Stomach (tissue), 19 donors: ENCODE measurements at places on chromosomes 13 and 19. TPM values are rescaled to one million over a fixed set of nuclear protein-coding genes. Genes with fewer than 3 reads are reported as not detected.

The PRR12 gene
- 13.9 TPM for total RNA-seq

The LINGO3 gene
- not detected for total RNA-seq

The SELENOV gene
- not detected for total RNA-seq

The CADM4 gene
- total RNA-seq, result 6.1 TPM

DNA sequence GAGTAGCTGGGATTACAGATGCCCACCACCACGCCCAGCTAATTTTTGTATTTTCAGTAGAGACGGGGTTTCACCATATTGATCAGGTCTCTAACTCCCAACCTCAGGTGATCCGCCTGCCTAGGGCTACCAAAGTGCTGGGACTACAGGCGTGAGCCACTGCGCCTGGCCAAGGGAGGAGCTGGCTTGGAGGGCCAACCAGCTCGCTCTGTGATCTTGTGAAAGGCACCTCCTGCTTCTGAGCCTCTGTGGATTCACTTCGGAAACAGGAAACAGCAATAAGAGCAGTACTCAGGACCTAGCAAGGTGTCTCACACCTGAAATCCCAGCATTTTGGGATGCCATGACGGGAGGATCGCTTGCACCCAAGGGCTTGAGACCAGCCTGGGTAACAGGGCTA, 2.0 kb upstream of the ELL start:
- DNase-seq, result no peak

DNA sequence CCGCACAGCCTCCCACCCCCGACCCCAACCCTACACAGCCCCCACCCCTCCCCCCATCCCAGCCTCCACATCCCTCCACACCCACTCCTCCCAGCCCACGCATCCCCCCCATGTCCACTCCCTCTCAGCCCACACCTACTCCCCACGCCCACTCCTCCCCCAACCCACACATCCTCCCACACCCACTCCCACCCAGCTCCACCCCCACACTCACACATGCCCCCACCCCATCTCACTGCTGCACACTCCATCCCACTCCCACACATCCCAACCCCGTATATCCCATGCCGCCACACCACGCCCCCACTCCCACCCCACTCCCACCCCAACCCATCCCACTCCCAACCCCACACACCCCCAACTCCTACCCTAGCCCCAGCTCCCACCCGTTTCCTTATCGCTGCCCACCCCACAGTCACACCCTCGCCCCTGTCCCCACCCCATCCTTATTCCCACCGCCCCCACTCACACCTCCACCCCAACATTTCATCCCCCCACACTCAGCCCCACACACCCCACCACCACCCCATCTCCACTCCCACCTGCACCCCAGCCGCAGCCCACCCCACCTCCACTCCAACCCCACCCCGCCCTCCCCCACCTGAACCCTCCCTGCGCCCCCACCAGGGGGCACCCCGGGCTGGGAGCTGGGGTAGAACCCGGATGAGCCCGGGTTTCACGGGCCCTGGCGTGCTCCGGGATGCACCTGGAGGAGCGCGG, 809 bp downstream of the TDRD12 start:
- DNase-seq, result no peak

DNA sequence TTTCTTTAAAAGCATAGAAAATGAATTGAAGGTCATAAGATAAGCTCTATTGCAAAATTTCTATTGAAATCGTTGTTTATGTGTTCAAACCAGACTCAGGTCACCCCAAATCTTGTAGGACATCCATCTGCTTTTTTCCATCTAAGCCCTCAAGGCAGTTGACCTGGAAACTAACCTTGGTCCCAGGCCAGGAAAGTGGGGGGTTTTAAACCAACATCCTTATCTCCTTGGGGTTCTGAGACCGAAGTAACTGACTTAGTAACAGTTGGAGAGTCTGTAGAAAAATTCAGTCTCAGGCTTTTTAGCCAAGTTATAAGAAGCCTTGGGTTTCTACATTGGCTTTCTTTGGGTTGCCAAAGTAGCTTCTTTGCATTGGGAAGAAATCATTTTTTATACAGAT, 23.4 kb downstream of the ZNF507 start:
- no peak for DNase-seq

DNA sequence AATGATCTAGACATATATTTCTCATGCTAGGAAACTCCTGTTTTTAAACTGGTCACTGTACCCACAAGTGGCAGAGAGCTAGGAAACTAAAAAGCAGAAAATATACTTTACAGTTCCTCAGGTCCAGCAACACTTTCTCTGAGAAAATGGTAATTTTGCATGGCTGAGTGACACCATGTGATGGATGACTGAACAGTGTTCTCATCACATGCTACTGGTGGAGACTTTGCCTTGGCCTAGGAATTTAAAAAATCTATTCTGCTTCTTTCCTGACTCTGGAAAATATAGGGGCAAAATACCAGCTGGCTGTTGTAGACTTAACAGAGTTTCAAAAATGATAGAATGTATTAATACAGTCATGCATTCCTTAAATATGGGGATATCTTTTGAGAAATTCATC, 50.0 kb downstream of the LATS2 start:
- no peak for DNase-seq

GRCh38 chr13:39607876-39608275, 4.9 kb upstream of the LHFPL6 start:
- DNase-seq, result no peak

GRCh38 chr13:100532090-100532766, 56.4 kb downstream of the GGACT start:
- no peak for DNase-seq

- peak; percentile 24 for DNase-seq
Observed at GRCh38 chr13:24627090-24627714, 53.0 kb upstream of the ATP12A start.

DNA sequence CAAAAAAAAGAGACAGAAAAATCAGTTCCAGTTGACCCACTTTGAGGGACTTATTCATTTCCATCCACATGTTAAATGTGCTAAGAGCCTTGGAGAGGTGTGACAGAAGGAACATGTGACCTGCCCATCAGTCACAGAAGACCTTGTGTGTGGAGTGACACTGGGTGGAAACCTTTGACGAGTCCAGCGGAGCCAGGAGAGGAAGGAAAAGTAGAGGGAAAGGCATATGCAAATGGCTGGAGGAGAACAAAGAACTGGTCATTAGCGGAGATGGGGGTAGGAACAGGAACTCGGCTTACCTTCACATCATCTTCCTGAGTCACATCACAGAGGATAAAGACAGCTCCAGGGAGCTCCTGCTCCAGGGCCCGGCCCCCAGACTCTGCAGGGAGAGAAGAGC, 2.3 kb downstream of the HSD17B14 start:
- DNase-seq, result no peak

DNA sequence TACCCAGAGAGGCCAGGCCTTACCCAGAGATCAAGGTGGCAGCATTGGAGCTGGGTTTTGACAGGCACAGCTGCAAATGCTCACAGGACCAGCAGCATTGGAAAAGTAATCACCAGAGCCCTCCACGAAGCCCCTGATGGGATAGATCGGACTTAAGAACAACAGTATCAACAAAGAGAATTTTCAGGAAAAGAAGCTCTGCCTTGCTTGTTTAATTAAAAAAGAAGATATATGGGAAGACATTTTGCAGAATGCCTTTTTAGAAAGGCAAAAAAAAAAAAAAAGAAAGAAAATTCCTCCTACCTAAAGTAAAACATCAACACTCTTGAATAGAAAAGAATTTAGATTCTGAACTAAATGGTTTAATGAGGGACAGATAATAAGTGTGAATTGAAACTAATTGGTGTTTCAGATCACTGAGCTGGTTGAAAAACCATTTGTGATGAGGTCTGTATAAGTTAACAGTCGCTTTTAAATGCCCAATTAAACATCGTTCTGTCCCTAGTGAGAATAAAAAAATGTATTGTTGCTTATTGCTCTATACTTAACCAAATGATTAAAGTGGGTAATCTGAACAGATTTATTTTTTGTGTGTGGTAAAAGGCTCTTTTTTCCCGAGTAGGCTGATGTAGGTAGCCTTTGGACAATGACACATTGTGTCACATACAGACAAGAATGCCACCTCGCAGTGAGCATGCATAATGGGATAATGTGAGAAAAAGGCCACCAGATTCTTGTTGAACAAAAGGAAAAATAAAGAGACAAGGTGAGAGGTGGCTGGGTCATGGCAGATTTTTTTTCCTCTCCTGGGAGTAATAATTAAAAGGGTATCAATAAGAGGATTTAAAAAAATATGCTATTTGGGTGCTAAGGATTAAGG, 93.0 kb upstream of the ARGLU1 start:
- no peak for DNase-seq

DNA sequence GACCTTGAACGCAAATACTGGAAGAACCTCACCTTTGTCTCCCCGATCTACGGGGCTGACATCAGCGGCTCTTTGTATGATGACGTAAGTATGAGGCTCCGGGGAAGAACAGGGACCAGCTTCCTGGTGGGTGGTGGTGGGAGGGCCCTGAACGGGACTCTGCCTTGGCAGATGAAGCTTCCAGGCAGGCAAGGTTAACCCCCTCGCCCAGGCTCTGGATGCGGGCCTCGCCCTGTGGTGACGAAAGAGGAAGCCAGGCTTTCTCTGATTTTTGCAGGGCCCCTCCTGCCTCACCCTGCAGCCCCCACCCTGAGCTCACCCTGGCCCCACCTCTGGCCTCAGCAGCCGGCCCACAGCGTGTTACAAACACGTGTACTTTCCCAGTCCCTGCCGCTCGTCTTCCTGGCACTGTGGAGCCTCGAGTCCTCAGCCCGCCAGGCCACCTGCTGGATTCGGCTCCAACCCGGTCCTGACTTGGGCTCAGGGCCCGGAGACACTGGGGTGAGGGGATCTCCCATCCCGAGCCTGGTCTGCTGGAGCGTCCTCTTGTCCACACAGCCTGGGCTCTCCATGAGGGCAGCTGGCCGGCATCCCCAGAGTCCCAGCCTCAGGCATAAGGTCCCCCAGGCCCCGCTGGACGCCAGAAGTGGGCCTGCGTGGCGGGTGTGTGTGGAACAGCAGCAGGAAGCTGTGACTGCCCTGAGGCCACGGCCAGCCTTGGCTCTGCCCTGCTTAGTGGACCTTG, 72.4 kb downstream of the KDM4B start:
- no peak for DNase-seq

- no peak for DNase-seq
Observed at GRCh38 chr13:67147342-67148133, 82.6 kb downstream of the PCDH9 start.

- peak; percentile 71 for DNase-seq
Observed at GRCh38 chr19:31350033-31350692, 927 bp upstream of the TSHZ3 start.

DNA sequence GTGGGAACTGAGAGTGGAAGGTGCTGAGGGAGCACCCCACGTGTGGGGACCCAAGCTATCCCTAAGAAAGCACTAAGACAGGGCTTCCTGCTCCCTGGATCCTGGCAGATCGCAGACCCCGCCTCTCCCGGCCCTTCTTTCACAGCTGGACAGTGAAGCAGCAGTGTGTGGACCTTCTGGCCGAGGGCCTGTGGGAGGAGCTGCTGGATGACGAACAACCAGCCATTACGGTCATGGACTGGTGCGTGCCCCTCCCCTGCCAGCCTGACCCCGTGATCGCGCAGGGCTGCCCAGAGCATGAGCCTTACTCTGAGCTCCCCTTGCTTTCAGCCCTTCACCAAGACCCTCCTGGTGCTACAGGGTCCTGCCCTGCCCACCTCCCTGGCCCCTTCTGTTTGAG, 2.3 kb downstream of the NCCRP1 start:
- peak; percentile 34 for DNase-seq

DNA sequence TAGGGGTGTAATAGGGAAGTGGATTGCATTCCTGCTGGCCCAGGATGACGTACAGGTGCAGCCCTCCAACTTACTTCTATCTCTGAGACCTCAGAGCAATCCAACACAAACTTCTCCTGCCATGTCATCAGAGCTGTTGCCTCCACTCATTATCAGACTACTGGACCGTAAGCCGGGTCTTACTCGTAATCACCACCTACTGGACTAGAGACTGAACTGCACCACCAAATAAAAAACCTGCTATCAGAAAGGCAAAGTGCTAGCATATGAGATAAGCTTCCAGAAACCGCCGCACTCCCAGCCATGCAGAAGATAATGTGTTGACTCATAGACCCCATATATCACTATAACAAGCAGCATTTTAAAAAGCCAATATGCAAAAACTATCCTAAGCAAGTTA, 102.0 kb downstream of the SLITRK1 start:
- no peak for DNase-seq

- DNase-seq, result no peak
Observed at GRCh38 chr13:83211301-83211700, 671.0 kb downstream of the SLITRK1 start.

DNA sequence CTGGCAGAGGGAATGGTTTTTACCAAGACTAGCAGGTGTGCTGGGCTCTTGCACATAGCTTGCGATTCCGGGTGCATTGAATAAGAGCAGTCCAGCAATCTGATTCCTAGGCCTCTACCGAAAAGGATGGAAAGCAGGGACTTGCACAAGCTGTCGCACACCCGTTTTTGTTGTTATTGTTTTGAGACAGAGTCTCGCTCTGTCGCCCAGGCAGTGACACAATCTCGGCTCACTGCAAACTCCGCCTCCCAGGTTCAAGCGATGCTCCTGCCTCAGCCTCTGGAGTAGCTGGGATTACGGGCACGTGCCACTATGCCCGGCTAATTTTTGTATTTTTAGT, 5.5 kb downstream of the EBI3 start:
- DNase-seq, result no peak

DNA sequence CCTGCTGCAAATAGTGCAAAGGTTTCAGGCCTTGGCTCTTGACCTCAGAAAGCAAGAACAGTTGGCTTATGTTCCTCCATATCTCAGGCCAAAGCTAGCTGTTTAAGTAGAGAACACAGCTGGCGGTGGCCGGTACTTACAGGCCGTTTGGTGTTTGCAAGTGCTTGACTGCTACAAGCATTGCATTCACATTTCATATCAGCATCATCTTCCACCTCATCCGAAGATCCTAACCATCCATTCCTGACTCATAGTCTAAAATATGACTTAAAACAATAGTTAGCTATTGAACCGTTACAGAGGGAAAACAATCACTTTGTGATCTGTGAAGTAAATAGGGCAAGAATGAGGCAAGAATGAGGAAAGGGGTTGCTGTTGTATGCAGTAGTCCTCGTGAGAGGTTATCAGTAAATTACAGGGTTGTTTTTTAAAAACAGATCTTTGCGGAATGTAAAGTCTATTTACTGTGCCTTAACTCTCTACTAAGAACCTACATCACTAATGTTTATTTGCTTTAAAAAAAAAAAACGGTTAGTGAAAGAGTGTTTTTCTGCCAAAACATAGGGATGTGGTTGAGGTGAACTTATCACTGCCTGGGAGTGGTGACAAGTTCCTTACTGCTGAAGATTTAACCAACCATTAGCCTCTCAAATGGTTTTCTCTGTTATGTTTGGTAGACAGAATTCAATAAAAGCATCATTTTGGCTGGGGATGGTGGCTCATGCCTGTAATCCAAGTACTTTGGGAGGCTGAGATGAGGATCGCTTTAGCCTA, 21.6 kb upstream of the WDR88 start:
- DNase-seq, result no peak

DNA sequence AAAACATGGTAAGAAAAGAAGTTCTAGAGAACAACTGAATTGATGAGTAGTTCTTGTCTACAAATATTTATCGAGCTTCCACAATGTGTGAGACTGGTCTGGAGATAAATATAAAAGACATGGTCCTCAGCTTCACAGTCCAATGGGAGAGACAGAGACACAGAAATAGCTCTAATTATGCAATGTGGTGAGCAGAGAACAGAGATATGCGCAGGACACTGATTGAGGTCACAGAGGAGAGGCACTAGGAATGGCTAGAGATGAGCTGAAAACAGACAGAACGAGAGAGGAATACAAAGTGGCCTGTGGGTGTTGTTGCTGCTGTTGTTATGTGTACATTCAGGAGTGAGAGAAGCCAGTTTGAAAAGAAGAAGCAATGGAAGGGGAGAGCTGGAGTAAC, 53.2 kb downstream of the GPALPP1 start:
- DNase-seq, result no peak

GRCh38 chr13:76019421-76020044, 383.4 kb downstream of the LMO7 start:
- DNase-seq, result peak; percentile 53

GRCh38 chr13:82803341-82803740, 1078.9 kb downstream of the SLITRK1 start:
- DNase-seq, result no peak
